T-helper 1 cell (primary cell): ENCODE measurements at places on chromosomes 5 and 9.

DNA sequence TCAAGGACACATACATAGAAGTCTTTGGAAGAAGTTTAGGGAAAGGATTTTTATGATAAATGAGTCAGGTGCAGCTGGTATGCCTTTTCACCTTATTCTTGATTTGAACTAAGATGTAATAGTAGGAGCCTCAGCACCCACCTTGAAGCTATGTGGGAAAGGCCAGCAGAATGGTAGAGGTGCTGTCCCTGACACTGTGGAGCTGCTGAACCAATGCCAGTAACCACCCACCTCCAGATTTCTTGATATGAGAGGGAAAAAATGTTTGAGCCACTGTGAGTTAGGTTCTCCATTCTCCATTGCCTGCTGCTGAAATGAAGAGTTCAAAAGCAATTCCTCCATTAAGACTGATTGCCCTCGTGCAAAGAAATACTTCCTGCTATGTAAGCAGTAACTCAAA lies 12.2 kb upstream of the HMGCR start:
- DNase-seq = no peak

DNA sequence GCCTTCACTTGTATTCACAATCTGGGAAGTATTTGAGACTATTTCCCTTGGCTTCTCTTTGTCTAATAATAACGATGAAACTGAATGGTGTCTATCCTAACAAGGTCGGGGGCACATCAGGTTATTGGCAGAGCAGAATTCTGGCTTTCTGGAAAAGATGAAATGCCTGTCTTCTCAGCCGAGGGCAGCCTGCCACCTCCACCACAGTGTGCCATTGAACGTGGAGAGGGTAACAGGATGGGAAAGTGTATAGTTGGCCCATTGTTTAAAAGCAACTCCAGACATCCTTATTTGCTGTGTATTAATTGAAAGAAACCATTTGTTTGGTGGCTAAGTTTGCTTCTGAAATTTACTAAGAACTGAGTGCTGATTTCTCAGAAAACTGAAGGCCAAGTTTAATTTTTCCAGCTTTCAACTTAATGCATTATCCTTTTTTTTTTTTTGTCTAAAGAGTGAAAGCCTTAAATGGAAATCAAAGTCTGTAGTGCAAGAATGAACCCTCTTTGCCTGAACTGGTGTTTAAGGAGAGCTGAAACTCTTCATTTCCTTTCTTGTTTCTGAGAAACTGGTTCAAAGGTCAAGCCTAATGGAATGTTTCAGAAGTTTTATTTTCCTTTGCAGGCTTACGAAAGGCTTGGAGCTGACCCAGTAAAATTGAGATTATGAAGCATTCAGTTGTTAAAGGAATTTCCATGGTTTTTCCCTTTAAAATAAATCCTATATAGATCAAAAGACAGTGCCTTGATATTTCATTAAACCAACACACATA lies 563.7 kb upstream of the DAP start:
- DNase-seq = no peak

GRCh38 chr5:171927345-171927941 lies 79.0 kb downstream of the FBXW11 start:
- no peak for DNase-seq

GRCh38 chr9:1094749-1095148 lies 44.6 kb downstream of the DMRT2 start:
- DNase-seq = no peak

DNA sequence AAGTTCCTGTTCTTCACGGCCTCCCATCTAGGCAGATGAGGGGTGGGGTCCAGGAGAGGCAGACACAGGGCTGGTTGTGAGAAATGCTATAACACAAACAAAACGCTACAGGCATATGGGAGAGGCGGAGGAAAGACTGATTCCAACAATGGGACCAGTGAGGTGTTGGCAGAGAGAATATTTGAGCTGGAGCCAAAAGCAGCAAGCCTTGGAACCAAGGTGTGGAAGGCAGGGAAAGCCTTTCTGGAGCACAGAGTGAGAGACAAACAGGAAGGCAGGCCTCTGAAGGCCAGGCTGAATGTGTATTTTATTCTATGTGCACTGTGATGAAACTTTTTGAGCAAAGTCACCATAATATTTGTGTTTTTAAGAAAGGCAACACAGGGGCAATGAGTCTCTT lies 2.9 kb downstream of the ATPSCKMT start:
- DNase-seq = no peak
